PC-9 (cell line): ENCODE measurements at places on chromosomes 2 and 18.

GRCh38 chr2:151192681-151193080, 69.0 kb downstream of the RBM43 start:
- no peak for DNase-seq

DNA sequence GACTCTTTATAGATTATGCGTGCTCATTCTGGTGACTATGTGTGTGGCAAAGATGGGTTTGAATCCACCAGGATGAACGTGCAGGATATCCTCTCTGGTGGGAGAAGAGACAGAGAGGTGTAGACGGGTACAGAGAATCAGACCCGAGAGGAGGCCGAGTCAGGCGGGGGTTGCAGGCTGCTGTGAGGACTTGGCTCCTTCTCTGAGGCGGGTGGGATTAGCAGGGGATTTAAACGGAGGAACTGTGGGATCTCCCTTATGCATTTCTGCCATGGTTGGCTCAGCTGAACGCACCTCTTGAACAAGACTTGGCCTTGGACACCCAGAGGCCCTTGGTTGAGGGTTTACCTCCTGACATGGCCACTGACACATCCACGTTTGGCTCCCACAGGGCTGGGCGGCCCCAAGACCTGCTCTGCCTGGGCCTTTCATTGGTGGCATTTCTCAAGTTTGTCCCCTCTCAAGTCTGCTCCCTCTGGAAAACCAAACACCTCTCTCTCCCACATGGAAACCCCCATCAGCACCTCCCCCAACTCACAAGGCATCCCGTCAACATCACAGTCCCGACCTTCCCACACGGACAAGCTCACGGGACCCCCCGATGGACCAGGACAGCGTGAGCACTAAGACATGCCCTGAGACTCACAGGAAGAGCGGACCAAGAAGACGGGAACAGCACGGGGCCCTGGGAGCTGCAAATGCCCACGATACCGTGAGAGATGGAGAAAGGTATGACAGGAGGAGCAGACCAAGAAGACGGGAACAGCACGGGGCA, 158.3 kb downstream of the RTP5 start:
- no peak for DNase-seq

DNA sequence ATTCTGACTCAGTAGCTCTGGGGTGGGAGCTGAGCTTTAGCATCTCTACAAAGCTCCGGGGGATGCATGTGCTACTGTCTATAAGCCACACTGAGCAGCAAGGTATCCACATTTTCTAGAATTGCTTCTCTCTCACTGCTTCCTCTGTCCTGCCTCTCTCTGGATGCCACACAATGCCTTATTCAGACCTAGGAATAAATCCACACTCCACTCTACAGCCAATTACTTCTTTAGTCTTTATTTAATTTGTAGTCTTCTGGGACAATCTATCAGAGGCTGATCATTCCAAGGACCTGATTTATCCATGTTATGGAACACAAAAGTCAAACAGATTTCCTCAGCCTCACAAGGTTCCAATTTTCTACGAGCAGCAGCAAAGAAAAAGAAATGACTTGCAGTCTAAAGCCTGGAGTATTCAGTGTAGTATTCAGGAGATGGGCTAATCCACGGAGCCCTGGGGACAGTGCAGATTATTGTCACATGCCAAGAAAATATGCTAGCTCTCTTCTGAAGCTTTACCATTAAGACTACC, 4.4 kb downstream of the BCL2 start:
- no peak for DNase-seq

DNA sequence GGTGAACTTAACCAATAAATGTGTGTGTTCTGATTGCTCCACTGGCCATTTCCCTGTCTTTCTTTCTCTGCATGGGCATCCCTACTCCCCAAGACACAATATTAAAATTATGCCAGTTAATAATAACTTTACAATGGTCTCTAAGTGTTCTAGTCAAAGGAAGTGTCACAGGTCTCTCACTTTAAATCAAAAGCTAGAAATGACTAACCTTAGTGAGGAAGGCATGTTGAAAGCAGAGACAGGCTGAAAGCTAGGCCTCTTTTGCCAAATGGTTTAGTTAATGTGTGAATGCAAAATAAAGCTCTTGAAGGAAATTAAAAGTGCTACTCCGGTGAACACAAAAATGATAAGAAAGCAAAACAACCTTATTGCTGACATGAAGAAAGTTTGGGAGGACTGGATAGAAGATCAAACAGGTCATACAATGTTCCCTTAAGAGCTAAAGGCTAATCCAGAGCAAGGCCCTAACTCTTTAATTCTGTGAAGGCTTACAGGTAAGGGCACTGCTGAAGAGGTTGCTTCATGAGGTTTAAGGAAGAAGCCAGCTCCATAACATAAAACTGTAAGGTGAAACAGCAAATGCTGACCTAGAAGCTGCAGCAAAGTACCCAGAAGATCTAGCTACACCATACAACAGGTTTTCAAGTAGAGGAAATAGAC, 44.0 kb upstream of the ARHGAP15 start:
- DNase-seq, result no peak

- no peak for DNase-seq
Measured at GRCh38 chr2:192571636-192572035, 376.9 kb upstream of the TMEFF2 start.

DNA sequence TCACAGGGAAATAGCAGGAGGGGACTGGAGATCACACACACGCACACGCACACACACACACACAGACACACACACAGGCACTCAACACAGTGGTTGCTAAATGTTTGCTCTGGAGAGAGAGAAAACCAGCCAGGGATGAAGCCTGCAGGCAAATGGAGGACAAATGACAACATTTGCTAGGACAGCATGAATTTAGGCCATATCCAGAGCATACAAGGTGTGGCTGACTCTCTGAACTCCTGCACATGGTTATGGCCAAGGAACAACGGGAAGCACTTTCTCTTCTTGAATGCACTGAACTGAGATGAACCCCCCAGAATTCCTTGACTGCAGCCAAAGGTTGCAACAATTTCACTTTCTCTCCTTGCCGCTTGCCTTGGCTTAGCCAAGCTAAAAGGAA, 230.0 kb upstream of the RASGRP3 start:
- no peak for DNase-seq

- peak; percentile 41 for DNase-seq
Measured at GRCh38 chr2:159616286-159616701, at the start of gene BAZ2B. BAZ2B (minus strand) TSS chr2:159616548; CDS start chr2:159478719, 137,829 bp downstream.

GRCh38 chr18:62784338-62784965, 69.1 kb downstream of the PHLPP1 start:
- DNase-seq, result no peak

- no peak for DNase-seq
Measured at GRCh38 chr2:238421695-238422035, 5.1 kb upstream of the ASB1 start.

DNA sequence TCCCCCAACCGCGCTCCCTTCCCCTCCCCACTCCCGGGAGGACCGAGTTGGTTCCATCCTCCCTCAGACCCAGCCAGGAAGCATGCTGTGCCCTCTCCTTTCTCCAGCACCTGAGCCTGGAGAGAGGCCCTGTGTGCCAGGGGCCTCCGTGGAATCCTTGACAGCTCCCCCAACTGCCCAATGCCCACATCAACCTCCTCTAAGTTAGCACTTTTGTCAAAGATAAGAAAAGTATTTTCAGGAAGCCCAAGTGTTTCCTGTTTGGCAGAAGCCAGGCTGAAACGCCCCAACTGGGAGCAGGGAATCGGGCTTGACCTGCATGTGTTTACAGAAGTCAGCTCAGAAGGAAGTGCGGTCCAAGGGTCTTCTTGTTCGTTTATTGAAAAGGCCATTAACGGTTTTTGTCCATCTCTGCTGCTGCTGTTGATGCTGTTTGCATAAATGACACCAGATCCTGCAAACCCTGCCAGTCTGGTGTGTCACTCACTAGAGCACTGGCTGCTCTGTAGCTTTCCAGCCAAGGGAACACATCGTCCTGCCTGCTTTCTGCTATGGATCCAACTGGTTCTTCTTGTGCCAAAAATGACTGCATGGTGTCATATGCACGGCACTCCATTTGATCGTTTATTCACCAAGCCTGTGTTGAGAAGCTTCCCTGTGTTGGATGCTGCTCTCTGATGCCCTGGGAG, 35.4 kb upstream of the COL6A3 start:
- no peak for DNase-seq

DNA sequence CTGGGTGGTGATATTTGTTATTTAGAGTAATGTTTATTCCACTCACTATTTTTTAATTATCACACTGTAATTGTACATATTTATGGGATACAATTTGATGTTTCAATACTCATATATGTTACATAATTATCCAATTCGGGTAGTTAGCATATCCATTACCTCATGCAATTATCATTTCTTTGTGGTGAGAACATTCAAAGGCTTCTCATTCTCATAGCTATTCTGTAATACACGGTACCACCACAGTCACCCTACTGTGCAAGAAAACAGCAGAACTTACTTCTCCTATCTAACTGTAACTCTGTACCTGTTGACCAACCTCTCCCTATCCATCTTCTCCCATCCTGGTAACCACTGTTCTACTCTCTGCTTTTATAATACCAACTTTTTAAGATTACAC, 4.6 kb downstream of the TBC1D8 start:
- no peak for DNase-seq

DNA sequence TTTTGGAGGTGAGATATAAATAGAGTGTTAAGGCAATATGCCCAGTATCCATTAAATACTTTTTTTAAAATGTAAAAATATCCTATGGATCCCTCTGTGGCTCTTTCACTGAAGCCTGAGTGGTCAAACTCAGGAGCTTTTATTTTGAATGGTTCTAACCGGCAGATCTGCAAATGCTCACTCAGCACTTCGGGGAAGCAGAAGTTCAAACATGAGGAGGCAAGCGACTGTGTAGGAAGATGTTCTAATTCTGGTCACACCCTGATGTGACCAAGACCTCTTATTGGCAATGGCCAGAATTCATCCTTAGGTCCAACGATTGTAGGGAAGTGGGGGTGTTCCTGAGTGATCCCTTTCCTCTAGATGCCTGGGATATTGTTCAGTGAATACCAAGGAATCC, 168.8 kb downstream of the CDCA7 start:
- no peak for DNase-seq

DNA sequence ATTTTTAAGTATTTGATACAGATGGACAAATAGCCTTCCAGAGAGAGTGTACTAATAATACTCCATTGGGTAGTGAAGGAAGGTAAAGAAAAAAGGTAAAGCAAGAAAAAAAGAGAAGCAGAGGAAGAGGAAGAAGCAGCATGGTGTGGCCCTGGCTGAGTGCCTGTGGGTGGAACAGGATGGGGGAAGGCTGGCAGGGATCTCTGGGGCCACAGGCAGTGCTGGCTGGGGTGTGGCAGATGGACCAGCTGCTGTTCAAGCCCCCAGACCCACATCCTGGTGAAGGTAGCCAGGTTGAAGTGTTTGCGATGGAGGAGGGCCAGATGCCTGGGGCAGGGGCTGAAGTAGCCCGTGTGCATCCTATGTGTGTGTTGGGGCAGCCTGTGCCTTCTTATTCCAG, 79.0 kb downstream of the DYSF start:
- no peak for DNase-seq

DNA sequence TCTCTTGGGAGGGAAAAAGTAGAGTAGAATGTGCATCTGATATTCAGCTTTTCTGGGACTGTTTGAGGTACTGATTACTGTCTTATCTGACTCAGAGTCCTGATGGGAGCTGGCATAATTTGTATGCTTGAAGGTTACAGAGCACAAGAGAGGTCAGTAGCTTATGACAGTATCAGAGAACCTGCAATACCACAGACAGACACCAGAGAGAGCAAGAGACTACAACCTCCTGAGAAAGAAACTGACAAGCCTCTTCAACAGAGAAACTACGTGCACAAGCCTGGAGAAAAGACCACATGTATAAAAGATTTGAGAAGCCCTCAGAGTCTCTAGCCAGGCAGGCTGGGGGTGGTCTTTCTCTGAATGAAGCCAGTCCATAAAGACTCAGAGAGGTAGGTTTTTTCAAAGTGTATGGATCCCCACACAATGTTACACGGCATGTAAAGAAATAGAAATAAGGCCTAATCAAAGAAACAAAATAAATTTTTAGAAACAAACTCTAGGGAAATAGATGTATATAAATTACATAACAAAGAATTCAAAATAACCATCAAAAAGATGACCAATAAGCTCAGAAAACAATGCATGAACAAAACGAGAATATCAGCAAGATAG, 568.3 kb downstream of the LRRTM4 start:
- peak; percentile 13 for DNase-seq

GRCh38 chr2:166373951-166374350, 1.8 kb downstream of the SCN9A start:
- no peak for DNase-seq

DNA sequence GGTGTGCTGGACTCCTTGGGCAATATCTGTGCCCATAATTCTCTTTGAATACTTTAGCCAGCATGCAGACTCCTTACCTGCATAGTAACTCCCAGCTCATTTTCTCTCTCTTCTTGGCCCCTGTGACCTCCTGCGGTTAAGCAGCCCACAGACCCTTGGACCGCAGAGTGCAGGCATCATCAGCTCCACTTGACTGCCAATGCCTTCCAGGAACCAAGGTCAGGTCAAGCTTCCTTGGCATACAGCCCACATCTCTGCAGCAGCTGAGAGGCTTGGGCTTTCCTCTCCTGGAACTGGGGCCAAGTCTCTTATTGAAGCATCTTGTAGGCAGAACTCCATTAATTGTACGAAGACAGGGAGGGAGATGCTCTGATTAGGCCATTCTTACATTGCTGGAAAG, 130.1 kb upstream of the PIEZO2 start:
- DNase-seq, result no peak

- no peak for DNase-seq
Measured at GRCh38 chr18:59884351-59884750, 15.4 kb upstream of the PMAIP1 start.
